Ovary (tissue), 10 donors: ENCODE measurements at places on chromosomes 5 and 9. TPM values are rescaled to one million over a fixed set of nuclear protein-coding genes. Genes with fewer than 3 reads are reported as not detected.

GRCh38 chr9:129888293-129889121, 53.2 kb downstream of the USP20 start:
- H3K27me3 ChIP-seq = no peaks in the 10 kb centered on the region
- no peak overlapping the region for H3K4me3 ChIP-seq
- H3K36me3 ChIP-seq = no peaks in the 10 kb centered on the region
- no peak for DNase-seq
- H3K4me1 ChIP-seq = peaks cover 9% of the 10 kb centered on the region
- H3K27ac ChIP-seq = no peak overlapping the region

DNA sequence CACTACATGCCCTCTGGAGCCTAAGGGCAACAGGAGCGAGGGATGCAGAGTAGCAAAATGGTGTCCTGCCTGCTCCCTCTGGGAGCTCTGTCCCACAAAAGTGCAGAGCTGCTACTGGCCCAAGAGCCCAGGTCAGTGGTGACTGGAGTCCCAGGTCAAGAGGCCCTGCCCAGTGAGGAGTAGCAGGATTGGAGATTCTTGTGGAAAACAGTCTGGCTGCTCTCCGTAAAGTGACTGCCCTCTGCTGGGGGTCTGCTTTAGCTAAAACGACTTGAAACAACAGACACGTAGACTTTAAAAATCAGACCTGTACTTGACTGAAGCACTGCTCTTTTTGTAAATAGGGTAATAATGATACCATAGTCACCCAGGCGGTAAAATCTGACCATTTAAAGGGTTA, 917.0 kb downstream of the MAT2B start:
- no peak for DNase-seq
- no peaks in the 10 kb centered on the region for H3K4me1 ChIP-seq
- no peak overlapping the region for H3K27ac ChIP-seq
- H3K4me3 ChIP-seq = no peak overlapping the region
- no peaks in the 10 kb centered on the region for H3K36me3 ChIP-seq

DNA sequence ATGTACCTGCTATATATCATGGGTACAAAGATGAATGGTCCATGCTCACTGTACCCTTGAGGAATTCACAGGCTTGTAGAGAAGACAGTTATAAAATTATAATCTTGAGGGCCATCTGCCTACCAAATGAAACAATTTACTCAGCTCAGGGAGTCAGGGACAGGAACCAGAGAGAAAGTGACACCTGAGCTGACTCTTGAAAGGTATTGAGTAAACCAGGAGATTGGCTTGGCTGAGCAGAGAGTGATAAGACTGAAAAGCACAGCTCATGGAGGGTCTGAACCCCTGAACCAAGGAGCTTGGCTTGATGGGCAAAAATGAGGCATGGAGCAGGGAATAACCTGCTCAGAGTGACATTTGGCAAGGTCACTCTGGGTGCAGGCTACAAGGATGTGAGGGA, 147.3 kb downstream of the FAM114A2 start:
- DNase-seq = no peak
- H3K36me3 ChIP-seq = no peaks in the 10 kb centered on the region
- no peak overlapping the region for H3K4me3 ChIP-seq
- no peak overlapping the region for H3K27ac ChIP-seq
- no peaks in the 10 kb centered on the region for H3K4me1 ChIP-seq

- H3K4me3 ChIP-seq = peak overlapping the region; percentile 6
- H3K27me3 ChIP-seq = no peaks in the 10 kb centered on the region
- H3K4me1 ChIP-seq = peaks cover 12% of the 10 kb centered on the region
These were observed 3.9 kb downstream of the EBF1 start for GRCh38 chr5:159095866-159096242.

DNA sequence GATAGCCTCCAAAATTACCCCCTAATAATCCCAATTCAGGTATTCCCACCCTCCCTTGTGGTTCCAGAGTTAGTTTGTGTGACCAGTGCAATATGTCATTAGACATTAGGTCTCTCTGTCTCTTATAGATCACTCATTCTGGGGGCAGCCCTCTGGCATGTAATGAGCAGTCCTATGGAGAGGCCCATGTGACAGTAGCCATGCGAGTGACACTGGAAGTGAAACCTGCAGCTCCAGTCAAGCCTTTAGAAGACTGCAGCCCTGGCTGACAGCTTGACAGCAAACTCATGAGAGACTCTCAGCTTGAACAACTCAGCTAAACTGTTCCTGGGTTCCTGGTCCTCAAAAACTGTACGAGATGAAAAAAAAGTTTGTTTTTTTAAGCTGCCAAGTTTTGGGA, 54.0 kb upstream of the HSPB3 start:
- no peak overlapping the region for H3K27ac ChIP-seq
- no peaks in the 10 kb centered on the region for H3K27me3 ChIP-seq
- H3K4me1 ChIP-seq = no peaks in the 10 kb centered on the region
- no peak for DNase-seq
- H3K4me3 ChIP-seq = no peak overlapping the region

- no peak overlapping the region for H3K27ac ChIP-seq
- no peaks in the 10 kb centered on the region for H3K27me3 ChIP-seq
- H3K36me3 ChIP-seq = no peaks in the 10 kb centered on the region
- DNase-seq = no peak
These were observed 38.9 kb downstream of the ARHGAP26 start for GRCh38 chr5:142808878-142809598.

GRCh38 chr9:121160025-121160424, 41.6 kb downstream of the RAB14 start:
- no peak overlapping the region for H3K4me3 ChIP-seq
- DNase-seq = no peak
- H3K4me1 ChIP-seq = no peaks in the 10 kb centered on the region
- H3K27ac ChIP-seq = no peak overlapping the region
- H3K27me3 ChIP-seq = no peaks in the 10 kb centered on the region
- H3K36me3 ChIP-seq = no peaks in the 10 kb centered on the region

The UHRF2 gene
- polyA plus RNA-seq = 33.1 TPM

The SEC24A gene
- 5.0 TPM for polyA plus RNA-seq

The PAEP gene
- 0.41 TPM for polyA plus RNA-seq

The OGN gene
- polyA plus RNA-seq = 130 TPM

The HSPA4 gene
- 18.8 TPM for polyA plus RNA-seq
